Posterior vena cava (tissue), 2 donors: ENCODE measurements at places on chromosomes 3 and 15.

DNA sequence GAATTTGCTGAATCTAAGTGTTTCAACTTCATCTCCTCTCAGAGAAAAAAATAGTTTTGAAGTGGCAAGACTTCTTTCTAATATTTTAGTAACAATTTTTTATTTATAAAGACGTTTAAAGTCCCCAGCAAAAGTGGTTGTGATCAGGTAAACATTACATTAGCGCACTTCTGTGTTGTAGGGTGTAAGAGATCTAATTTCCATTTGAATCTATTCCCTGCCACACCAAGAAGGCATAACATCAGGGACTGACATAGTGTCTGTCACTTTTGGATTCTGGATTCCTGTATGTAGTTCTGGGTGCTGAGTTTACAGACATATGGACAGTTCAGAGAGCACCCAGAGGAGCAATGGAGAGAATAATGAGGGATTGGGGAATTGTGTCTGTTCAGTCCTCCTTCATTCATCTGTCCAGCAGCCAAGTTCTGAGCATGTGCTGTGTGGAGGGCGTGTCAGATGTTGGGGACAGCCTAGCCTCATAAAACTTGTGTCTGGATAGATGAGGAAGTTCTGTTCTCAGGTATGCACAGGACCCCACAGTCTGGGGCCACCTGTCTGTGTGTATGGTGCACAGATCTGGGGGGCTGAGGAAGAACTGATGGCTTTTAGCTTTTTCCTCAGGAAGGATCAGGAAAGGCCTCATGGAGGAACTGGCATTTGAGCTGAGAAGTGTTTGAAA lies 65.6 kb downstream of the MAP2K5 start:
- DNase-seq: no peak

DNA sequence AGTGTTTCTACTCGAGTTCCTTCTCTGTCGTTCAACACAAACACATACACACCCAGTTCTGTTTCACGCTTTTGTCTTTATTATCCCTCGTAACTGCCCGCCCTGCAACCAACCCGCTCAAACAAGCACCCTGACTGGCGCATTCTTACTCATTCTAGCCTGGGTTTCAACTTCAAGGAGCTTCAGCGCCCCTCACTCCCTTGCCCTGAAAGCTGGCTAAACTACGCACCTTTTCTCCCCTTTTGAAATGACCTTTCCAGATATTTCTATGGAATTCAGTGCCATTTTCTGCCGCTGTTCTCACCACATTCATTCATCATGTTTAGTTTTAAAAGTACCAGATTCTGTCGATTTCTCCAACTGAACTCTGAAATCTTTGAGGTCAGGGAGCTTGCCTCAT lies 653 bp upstream of the MFSD1 start:
- no peak for DNase-seq

DNA sequence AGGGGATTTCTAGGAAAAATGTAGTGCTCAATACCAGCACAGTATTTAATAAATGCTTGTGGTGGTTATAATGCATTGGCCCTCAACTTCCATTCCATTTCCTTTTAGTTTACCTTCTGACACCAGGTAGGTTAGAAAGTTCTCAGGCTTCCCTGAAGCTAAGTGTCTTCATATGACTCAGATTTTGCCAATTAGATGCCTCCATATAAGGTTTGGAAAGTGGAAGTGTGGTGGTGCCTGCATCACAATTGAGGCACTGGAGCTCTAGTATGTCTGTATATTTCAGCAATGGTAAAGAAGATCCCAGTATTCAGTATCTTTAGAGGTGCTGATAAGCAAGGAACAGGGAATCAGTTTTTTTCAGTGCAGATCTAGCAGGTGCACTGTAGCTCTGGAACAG lies 18.3 kb downstream of the XRN1 start:
- DNase-seq: no peak

GRCh38 chr3:70517124-70517890 lies 204.9 kb upstream of the MDFIC2 start:
- no peak for DNase-seq

GRCh38 chr3:16994854-16995525 lies 110.2 kb downstream of the PLCL2 start:
- no peak for DNase-seq

- no peak for DNase-seq
These were observed 183.4 kb upstream of the TOPAZ1 start for GRCh38 chr3:44058022-44058867.

- DNase-seq: no peak
These were observed 8.6 kb downstream of the EPHB1 start for GRCh38 chr3:134803652-134804051.

DNA sequence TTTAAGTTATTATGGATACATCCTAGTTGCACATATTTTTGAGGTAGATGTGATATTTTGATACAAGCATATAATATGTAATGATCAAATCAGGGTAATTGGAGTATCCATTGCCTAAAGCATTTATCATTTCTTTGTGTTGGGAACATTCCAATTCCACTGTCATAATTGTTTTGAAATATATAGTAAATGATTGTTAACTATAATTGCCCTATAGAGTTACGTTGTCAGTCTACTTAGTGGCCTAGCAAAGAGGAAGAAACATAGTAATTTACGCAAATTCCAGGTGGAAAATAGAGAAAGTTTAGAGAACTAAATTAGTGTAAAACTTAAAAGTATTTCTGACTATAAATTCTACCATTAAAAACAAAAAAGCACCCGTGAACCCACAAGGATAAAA lies 24.9 kb downstream of the NXPE3 start:
- no peak for DNase-seq

DNA sequence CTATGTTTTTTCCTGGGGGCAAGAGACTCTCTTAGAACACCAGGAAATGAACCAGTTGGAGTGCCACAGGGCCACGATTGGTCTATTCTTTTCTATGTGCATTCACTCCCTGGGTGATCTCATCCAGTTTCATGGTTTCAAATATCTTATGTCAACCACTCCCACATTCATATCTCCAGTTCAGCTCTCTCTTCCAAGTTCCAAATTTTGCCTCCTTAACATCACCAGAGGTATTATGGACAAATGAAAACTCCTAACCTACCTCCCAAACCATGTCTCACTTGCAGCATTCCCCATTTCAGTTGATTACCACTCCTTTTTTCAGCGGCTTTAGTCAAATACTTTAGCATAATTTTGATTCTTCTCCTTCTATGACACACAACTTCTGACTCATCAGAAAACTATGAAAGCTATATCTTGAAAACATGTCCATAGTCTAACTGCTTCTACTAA lies 203.1 kb upstream of the SEMA6D start:
- DNase-seq: no peak

GRCh38 chr3:58238830-58239229 lies 1.2 kb downstream of the ABHD6 start:
- DNase-seq: no peak

DNA sequence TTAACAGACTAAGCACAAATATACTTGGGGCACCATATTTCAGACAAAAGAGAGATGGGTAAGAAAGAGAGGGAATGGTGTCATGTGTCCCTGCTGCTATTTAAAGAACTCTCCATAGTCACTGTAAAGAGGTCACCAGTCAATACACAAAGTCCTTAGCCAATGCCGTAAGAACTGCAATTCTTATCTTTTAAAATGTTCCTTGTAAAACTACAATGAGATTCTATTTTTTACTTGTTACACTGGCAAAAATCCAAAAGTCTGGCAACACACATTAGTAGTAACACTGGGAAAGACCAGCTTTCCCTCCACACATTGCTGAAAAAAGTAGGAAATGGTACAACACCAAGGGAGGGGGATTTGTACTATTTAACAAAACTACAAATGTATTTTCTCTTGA lies 189.4 kb downstream of the TBC1D5 start:
- DNase-seq: no peak

- DNase-seq: no peak
These were observed 218.8 kb downstream of the OSBPL10 start for GRCh38 chr3:31762097-31762764.

DNA sequence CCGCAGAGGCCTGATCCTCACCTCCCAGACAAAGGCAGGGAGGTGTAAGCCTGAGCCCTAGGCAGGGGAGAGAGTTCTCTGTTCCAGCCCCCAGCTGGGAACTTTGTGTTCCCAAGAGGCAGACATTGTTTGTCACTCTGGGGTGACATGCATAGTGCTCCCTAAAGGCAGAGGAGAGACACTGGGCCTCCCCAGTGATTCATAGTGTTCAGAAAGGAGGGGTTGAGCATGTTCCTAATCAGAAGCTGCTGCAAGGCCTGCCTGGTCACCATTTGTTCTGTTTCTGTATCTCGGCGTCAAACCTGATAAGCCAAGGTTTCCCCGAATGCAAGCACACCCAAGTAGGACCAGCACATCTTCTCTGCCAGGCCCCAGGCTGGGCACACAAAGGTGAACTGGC lies 24.0 kb upstream of the SLC6A6 start:
- DNase-seq: no peak

- DNase-seq: no peak
These were observed 309.2 kb downstream of the MAGI1 start for GRCh38 chr3:65729555-65729954.

GRCh38 chr3:10707400-10708215 lies 108.4 kb upstream of the SLC6A11 start:
- DNase-seq: no peak

DNA sequence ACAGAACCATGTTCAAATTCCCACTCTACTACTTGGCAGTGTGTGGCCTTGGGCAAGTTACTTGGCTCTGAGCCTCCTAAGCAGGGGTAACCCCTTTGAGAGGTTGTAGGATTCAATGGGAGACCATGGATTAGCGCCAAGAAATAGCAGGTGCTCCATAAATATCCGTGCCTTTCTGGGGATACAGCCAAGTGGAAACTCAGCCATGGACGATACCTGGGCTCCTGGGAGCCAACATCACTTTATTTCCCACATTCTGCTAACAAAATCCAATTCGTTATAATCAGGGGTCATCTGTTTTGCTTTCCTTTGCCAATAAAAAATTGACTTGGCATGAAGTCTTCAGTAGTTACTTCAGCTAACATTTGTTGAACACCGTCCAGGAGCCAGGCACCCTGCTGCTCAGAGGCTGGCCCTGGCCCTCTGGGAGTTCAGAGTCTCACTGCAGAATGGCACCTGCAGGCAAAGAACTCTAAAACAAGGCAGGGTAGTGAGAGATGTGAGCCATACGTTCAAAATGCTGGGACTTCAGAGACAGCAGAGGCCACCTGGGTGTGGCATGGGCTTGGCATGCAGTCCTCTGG lies 42.3 kb downstream of the ZDHHC19 start:
- no peak for DNase-seq

GRCh38 chr3:40504636-40505430 lies 1.0 kb upstream of the ZNF620 start:
- DNase-seq: no peak

DNA sequence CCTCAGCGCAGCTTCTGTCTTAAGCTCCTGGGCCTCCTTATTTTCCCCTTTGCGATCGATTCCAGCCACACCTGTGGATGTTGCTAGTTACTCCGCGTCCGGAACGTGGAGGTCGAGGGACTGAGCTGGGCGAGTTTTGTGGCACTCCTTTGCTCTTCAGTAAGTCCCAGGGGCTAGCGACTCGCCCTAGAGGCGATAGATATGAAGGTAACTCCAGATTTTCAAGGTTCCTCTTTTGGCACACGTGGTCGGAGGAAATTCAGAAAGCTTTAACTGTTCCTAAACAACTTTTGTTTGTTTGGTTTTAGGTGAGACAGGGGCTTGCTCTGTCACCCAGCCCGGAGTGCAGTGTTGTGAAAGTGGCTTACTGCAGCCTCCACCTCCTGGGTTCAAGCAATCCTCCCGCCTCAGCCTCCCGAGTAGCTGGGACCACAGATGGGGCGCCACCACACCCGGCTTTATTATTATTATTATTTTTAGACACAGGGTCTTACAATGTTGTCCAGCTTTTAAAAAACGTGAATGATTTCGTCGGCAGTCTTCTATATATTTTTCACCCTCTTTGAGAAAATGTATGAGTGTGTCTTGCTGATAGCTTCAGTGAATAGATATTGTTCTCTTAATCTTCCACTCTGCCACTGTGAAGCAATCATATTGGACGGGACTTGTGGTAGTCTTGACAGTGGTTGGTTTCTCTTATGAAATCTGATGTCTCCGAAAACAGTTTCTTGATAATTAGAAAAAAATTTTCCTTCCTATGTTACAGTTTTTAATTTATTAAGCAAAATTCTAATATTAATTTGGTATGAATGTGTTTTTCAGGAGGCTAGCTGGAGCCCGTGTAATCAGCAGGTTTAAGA lies 785 bp downstream of the MFSD1 start:
- no peak for DNase-seq

GRCh38 chr3:107753494-107753893 lies 230.7 kb downstream of the BBX start:
- DNase-seq: no peak

DNA sequence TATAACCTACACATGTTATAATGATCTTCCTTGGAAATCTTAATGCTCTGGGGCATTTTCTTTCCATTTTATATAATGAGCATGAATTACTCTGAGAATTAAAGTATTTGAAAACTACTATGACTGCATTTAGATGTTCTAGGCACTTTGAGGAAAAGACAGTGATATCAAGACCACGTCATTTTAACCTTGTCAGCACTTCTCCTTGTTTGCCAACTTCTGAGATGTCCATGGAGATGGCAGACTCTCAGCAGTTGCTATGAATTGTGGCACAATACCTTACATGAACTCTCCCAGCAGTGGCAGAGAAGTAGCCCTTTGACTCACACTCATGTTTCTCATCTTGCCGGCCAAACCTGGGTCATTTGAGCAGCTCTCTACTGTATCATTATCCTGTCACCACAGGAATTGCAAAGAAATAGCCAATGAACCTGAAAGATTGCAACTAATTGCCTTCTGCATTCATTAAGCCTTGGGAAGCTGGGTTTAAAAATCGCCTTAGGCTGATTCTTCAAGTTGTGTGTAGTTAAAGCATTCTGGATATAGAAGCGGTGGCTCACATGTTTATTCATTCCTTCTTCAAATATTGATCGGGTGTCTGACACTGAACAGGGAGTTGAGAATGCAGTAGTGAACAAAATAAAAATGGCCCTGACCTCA lies 272.2 kb upstream of the CFAP20DC start:
- no peak for DNase-seq

DNA sequence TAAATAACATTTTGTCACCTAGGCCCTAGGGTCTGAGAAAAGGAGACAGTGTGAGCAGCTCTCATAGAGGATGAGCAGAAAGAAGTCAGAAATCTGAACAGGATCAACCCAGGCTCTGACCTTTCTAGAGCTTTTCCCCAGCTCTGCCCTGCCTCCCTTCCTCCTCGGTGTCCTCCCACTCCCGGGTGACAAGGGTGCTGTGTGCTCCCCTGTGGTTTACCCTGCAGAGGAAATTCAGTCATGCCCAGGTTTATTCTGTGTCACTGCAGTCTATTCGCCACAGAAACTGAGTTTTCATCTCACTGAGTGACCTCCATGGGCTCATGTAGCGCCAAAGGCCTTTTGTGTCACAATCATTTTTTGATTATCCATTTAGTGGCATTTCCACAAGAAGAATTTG lies 76.6 kb downstream of the IL12A start:
- no peak for DNase-seq
